Daoy (cell line): ENCODE measurements at places on chromosomes 4 and X. TPM values are rescaled to one million over a fixed set of nuclear protein-coding genes. Genes with fewer than 3 reads are reported as not detected.

DNA sequence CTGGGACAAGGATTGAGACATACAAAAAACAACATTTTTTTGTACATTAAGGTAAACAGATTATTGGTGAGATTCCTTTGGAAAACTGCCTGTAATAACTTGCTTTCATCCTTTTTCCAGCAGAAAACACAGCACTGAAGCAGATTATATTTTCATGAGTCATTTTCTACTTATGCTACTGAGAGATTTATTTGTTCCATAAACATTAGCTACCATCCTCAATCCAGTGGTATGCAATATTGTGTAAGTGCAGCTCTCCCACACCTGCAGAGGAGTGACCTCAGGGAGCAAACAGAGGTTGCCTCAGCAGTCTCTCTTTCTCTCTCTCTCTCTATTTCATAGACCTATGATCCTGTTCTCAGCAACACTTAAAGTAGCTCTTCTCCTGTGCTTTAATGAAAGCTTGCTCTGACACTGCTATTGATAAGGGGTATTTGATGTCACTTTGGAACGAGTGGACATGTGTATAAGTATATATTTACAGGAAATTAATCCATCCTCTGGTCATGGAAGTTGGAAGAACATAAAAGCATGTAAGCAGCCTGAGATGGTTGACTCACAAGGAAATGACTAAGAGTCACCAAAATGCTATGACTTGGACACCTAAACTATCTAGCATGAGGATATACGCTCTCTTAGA, 163.7 kb upstream of the SPANXC start:
- DNase-seq: no peak

DNA sequence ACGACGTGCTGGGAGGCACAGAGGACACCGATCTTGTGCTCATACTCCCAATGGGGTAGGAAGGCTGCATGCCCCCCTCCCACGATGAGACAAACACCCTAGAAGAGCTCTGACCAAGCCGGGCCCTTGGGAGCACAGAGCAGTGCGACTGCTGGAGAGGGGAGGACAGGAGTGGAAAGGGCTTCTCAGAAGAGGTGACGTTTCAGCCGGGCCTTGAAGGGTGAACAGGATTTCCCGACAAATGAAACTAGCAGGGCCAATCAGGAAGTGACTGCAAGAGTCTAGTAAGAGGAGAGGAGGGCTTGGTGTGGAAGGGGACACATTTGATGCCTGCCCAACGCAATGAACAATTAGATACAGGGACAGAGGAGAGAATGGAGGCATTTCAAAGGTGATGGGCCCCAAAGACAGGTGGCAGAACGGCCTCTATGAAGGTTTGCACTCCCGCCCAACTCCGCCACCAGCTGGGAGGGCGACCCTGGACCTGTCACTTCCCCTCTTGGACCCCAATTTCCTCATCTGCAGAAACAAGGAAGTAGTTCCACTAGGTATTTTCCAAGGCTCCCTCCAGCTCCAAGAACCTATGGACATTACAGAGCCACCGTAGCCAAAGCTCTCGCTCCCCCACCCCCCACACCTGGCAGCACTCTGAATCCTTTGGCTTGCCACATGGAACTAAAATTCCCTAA, 3.9 kb downstream of the HCFC1 start:
- DNase-seq: no peak

- no peak for DNase-seq
Observed at GRCh38 chrX:36898301-36898700, 109.9 kb upstream of the FAM47C start.

DNA sequence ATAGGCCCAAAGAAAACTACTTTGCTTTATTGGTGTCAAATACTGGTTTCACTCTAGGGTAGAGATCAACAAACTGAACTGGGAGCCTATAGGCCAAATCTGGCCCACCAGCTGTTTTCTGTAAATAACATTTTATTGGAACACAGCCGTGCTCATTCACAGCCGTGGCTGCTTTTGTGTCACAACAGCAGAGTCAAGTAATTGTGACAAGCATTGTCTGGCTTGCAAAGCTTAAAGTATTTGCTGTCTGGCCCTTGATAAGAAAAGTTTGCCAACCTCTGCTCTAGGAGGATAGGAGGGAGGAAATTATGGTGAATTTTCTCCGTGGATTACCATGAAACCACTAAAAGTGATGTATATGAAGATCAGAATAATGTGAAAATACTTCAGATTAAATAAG, 53.4 kb downstream of the GPAT3 start:
- no peak for DNase-seq

- no peak for DNase-seq
Observed at GRCh38 chr4:148332486-148332885, 109.7 kb downstream of the NR3C2 start.

DNA sequence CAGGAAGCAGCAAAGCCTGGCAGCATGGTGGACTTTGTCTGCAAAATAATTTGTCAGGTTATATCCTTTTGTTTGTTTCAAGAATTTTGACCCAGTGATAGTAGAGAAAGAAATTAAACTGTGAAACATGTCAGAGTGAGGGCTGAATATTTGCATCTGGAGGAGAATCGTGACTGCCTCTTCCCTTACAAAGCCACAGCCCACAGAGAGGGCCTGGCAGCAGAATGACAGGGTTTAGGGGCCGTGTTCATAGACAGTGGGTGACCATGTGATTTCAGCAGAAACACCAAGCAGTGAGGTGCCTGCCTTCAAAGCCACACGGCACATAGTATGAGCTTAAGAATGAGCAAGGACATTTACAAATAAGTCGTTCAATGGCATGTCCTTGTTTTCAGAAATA, 24.4 kb upstream of the PLAC8 start:
- DNase-seq: no peak

GRCh38 chrX:17546356-17546755, 171.4 kb downstream of the NHS start:
- no peak for DNase-seq

Gene MAGEA12
- total RNA-seq: 53.0 and 60.6 TPM in 2 replicates

- DNase-seq: peak; percentile 7
Observed at GRCh38 chrX:111254896-111255693, 15.2 kb downstream of the CAPN6 start.

Gene LONRF3
- total RNA-seq: 2.2 TPM in 2 replicates

- DNase-seq: no peak
Observed at GRCh38 chrX:79366556-79366872, 620 bp downstream of the ITM2A start.

Gene MEPE
- not detected in 2 replicates for total RNA-seq

- DNase-seq: no peak
Observed at GRCh38 chr4:139153411-139154133, 23.4 kb downstream of the ELF2 start.

- DNase-seq: no peak
Observed at GRCh38 chrX:83819304-83819703, 41.6 kb upstream of the CYLC1 start.

Gene TMPRSS11F
- 0.51 and 0.69 TPM in 2 replicates for total RNA-seq

GRCh38 chr4:149793459-149793858, 22.2 kb downstream of the IQCM start:
- DNase-seq: no peak

DNA sequence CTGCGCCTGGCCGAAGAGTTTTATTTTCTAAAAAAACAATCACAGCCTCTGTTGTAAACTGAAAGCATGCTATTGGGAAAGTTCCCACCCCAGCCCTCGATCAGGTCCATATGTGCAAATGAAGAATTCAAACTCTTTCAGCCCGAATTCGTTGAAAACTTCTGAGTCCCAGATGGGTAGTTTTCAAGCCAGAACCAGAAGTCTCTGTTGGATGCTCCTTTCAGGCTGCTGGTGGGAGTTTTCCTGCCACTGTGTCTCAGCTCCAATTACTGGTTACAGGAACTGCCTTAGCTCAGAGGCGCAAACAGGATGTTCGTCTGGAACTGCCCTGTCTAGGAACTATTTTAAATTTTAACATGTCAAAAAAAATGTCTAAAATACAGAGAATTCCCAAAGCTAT, 9.3 kb upstream of the ALG13 start:
- DNase-seq: no peak

DNA sequence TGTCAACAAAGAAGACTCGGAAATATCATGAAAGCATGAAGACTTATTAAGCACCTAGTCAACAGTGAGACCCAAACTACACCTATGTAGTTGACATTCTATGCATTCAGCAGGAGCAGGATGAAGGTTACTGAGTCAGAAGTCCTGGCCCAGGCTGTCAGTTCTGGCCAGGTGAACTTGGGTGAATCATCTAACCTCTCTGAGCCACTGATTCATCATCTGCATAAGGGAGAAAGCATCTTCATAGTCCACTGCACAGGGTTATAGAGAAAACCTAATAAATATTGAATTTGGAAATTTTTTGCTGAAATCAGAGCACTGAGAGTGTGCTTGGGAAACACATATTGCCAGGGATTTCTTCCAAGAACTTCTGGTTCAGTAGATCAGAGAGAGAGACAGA, 296.0 kb upstream of the SFRP2 start:
- DNase-seq: no peak

DNA sequence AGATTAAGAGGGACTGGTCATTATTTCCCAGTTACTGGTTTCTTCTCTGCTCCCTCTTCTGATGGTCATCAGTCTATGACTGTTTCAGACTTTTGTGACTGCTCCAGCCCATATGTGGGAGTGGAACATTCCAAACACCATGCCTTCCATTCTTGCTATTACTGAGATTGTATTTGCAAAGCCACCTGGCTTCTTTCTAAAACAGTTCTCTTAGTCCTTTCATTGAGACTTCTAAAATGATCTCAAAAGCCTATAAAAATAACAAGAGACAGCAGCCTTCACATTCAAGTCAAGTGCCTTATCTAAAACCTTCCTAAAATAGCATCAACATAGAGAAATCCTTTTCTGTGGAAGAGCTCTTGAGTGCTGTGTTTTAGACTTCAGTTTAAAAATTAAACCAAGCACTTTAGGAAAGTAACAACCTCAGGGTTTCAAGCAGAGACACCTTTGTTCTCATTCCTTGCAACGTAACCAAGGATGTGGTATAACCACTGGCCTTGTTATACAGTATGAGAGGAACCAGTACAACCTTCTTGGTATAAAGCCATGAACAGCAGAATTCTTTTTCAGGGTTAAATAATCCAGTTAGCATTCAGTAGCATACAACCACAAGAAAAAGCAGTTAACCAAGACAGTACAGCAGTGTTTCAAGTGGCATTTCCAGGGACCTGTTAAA, 97.1 kb downstream of the NFKB1 start:
- DNase-seq: no peak

DNA sequence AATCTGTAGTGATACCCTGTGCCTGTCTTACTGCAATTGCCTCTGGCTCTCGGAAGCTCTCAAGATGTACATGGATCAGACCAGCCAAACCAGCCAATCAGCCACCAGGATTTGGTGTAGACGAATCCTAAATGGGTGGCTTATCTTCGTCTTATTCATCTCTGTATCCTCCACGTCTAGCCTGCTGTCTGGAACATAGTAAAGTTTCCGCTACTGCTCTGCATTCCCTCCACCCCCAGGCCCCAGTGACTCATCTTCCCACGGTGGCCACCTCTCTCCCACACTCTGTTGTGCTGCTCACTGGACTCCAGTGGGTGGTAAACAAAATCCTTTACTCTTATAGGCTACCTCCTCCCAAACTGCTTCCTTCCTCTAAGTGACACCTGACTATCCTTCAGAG, 37.8 kb downstream of the SEPTIN6 start:
- peak; percentile 60 for DNase-seq

- no peak for DNase-seq
Observed at GRCh38 chrX:144810539-144810938, 436.8 kb upstream of the SPANXN1 start.

Gene GPC4
- 1.3 and 2.5 TPM in 2 replicates for total RNA-seq

DNA sequence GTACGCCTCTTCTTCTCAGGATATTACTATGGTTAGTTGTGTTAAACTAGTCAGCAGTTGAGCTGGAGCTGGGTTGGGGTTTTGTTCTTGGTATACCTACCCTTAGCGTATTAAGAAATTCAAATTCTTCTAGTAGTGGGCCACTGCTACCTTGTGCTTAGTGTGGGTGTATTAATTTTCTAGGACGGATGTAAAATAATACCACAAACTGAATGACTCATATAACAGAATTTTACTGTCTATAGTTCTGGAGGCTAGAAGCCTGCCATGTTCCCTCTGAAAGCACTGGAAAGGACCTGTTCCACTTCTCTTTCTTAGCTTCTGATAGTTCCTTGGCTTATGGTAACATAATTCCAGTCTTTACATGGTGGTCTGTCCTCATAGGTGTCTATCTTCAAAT, 1274.7 kb downstream of the ADGRL3 start:
- DNase-seq: no peak

- DNase-seq: no peak
Observed at GRCh38 chr4:8710416-8710815, 117.9 kb downstream of the CPZ start.

- DNase-seq: peak; percentile 23
Observed at GRCh38 chr4:89356086-89356485, 48.5 kb upstream of the GPRIN3 start.

Gene GSX2
- not detected in 2 replicates for total RNA-seq

Gene STARD8
- 3.4 and 3.8 TPM in 2 replicates for total RNA-seq

GRCh38 chrX:1289535-1289934, 20.9 kb downstream of the CSF2RA start:
- no peak for DNase-seq
